ENCODE measurements at places on chromosomes 11 and 22. TPM values are rescaled to one million over a fixed set of nuclear protein-coding genes. Genes with fewer than 3 reads are reported as not detected.

ACRV1 gene
- total RNA-seq = 0.73 TPM

DNA sequence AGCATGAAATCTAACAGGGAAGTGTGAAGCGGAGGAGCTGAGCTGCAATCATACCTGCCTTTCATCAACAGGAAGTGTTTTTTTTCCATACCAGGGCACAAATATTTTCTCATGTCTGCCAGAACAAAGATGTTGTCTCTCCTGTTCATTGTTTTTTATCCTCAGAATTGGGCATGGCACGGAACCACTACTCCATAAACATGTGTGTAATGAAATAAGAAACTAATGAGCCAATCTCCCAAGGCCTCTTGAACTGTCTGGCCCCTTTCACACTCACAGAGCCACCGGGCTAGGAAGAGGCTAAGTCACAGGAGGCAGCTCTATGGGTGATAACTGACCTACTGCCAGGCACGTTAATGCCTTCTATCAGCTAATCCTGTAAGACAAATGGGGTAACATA, 124.4 kb downstream of the ETS1 start:
- no peak for DNase-seq

SCUBE1 gene
- 12.1 TPM for total RNA-seq

GRCh38 chr11:235180-235579, 962 bp downstream of the SIRT3 start:
- no peak for DNase-seq

TIGD3 gene
- total RNA-seq = 3.3 TPM

GRCh38 chr11:45692808-45693453, 27.5 kb upstream of the CHST1 start:
- no peak for DNase-seq

DNA sequence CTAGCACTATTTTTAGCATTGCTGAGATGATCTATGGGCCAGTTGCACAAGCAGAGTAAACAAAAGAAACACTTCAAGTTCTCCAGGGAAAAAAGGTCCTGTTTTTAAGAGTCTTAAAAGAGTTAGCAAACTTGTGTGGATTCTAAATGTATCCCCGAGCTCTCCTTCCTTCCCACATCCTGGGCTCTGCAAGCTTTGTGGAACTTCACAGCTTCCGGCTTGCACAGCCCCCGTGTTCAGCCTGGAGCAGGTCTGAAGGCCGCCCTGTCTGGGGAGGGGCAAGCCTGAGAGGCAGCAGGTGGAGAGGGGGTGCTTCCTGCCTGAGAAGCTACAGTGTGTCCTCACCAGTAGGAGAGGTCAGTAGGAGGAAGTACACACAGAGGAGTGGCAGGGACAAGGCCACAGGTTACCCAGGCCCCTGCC, 35.1 kb upstream of the SUSD2 start:
- DNase-seq = no peak

- DNase-seq = no peak
Observed at GRCh38 chr11:104130161-104130560, 33.8 kb downstream of the PDGFD start.

MOV10L1 gene
- total RNA-seq = not detected

DNA sequence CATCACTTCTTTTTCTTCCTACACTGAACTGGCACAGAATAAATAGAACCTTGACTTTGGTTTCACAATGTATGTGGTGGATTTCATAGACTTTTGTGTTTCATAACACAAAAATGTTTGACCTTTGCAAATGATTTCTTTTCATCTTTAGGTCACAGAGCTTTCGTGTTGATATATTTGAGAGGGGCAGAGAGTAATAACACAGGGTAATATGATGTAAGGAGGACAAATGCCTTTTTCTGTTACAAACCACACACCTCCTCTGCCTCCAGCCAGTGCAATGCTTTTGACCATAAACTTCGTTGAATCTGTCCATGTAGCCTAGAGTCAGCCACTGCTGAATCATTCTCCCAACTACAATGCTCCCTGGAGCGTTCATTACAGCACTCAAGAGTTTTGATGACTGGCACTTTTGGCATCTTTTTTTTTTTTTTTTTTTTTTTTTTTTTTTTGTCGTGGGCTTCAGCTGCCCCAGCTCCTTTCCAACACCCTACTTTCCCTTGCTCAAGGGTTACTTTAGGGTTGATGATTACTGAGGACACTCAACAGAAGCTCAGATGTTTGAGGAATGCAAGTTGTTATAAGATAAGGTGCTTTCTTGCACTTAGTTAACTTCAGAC, 11.4 kb upstream of the CAT start:
- DNase-seq = no peak

- no peak for DNase-seq
Observed at GRCh38 chr11:26621132-26621531, 49.1 kb upstream of the MUC15 start.

ELFN2 gene
- 0.09 TPM for total RNA-seq

DNA sequence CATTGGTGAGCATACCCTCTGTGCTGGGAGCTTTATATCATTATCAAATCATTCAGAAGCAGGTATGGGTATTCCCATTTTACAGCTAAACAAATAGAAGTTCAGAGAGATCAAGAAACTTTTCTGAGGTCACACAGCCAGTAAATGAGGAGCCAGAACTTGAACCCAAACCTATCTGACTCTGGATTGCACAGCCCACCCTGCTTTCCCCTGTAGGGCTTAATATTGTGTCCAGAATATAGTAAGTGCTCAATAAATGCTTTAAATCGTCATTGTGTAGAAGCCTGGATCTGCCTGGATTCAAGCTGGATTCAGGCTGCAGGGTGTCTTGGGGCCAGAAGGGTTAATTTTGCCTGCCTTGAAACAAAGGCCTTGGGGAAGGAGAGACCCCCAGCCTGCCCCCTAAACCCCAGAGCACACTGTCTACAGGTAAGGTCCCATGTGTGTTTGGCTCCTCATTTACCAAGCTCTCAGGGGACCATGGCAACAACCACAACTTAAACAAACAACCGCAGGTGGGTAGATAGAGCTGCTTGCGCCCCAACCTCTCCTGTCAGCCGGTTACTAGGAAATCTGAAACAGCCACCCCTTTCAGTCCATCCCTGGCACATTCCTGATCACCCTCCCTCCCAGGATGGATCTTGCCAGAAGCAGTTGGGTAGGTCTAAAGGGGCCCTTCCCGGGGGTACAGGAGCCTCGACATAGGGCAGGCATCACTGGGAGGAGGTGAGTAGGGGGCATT, 3.0 kb upstream of the SEC14L3 start:
- DNase-seq = no peak

GRCh38 chr11:92410526-92410925, 185.9 kb downstream of the FAT3 start:
- no peak for DNase-seq

DNA sequence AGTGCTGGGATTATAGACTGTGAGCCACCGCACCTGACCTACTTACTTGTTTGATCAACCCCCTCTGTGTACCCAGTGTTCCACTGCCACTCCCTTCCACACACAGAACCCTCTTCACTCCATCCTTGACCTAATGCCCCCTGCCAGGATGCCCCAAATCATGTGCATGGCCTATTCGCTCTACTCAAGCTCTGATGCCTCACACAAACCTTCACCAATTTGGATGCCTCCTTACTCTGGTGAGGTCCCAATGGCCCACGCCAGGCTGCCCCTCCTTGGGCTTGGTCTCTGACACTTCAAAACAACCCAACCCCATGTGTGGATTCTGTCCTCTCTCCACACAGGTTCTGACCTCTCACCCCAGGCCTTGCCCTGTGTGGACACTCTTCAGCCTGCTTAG, 9.4 kb upstream of the PSMC3 start:
- no peak for DNase-seq

- DNase-seq = no peak
Observed at GRCh38 chr11:134541355-134541754, 129.3 kb upstream of the B3GAT1 start.

DNA sequence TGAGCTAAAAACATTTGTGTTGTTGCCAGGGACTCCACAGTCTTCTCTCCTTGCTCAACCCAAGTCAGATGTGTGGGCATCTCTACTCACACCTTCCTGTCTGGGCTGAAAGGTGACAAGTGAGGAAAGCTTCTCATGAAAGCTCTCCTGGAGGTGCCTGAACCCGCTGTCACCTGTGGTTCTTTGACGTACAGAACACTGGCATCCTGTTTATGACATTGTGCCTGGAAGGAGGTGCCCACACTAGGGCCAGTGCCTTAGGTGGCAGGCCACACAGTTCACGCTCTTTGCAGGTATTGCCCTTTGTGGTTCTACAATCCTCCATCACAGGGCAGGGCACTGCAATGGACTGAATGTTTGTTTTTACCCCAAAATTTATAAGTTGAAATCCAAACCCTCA, 108.5 kb downstream of the CD44 start:
- no peak for DNase-seq

DNA sequence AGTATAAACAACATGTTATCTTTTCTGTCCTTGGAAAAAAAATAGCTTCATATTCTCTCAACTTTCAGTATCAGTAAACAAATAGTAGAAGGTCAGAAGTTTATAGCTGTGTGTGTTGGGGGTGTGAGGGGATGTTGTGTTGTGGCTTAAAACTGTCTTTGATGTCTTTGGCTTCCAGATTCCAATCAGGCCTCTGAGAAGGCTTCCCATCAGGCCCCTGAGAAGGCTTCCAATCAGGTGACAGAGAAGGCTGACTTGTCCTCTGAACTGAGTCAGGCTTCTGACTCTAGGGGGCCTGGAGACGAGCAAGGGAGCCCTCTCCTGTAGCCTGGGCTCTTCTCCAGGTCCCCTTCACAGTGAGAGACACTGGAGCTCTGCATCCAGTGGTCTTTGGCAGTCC, 9.3 kb downstream of the MTFP1 start:
- no peak for DNase-seq

DNA sequence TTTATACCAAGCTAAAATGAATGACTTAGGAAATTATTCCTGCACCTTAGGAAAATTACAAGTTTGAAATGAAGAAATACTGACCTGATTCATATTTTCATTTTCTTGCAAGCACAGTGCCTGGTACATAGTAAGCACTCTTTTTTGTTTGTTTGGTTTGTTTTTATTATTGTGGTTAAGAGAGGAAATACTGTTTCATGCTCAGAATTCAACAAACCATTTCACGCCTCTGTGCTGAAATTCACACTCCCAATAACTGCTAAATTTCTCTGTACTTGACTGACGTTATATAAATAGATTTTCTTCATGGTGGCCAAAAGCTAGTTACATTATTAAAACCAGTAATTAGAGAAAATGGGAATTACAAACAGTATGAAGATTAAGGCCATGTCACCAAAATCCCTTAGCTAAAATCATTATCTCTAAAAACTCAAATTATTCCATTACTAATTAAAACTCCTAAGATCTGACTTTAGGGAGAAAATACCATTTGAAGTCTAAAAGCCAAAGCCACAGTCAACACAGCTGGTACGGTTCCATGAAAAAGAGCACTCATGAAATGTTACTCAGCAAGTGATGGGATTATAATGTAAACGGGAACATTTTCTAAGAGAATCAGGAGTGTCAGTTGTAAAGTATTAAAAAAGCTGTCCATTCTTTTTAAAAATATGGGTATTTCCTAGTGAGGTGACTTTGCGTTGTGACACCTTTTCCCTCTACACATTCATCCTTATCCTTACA, 77.8 kb upstream of the DDI1 start:
- DNase-seq = no peak

CHADL gene
- 0.61 TPM for total RNA-seq

- DNase-seq = no peak
Observed at GRCh38 chr11:70378506-70379134, 19.7 kb upstream of the CTTN start.

BAIAP2L2 gene
- total RNA-seq = 0.52 TPM

- no peak for DNase-seq
Observed at GRCh38 chr11:13355191-13355590, 77.6 kb downstream of the BMAL1 start.

RAB38 gene
- 4.7 TPM for total RNA-seq

SCGB1D2 gene
- not detected for total RNA-seq

GRCh38 chr11:126282736-126283591, at the start of gene TIRAP:
TIRAP (plus strand) TSS chr11:126283093; CDS start chr11:126290895, 7,802 bp downstream.
- DNase-seq = peak; percentile 43

CSNK2A3 gene
- 0.82 TPM for total RNA-seq

DNA sequence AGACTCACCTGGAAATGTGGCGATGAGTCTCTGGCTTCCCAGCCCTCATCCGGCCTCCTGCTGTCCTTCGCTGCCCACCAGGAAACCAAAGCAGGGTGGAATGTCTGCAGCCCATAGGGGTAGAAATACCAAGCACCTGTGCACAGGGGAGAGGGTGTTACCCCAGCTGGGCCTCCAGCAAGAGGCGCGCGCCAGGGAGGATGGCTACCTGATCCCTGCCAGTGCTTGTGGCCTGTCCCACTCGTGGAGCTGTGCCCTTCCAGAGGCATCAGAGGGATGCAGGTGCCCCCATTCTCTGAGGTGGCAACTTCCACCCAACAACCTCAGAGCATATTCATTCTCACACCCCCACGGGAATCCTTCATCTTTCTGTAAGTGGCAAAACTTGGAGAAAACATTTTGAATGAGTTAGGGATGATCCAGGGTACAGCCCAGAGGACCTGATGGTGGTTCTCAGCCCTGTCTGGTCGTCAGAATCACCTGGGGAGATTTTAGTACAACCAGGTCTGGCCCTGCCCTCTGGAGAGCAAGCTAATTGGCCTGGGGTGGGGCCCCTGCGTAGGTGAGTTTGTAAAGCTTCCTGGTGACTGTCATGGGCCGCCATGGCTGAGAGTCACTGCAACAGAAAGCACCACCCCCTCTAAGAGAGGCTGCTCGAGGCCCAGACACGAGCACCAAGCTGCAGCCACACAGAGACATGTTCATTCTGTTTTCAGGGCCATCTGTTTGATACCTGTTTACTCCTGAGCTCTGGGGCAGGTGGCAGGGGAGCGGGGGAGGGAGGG, 9.9 kb downstream of the SUN2 start:
- no peak for DNase-seq

CENPM gene
- total RNA-seq = 47.3 TPM

DNA sequence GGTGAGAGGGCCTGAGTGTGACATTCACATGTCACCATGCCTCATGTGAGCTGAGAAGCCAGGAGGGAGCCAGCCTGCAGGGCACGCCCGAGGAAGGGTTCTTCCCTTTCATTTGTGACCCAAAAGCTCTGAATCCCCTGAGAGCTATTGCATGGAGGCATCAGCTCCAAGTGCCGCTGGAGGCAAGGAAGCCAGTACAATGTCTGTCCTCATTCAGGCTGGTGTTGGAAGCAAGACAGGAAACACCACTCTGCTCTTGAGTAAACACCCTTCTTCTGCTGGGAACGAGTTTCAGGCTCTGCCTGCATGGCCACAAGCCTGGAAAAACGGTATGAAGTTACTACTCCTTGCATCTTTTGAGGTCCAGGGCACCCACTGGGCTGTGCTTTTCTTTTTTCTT, 83.8 kb upstream of the LARGE1 start:
- no peak for DNase-seq

TNNT3 gene
- not detected for total RNA-seq

VSIG10L2 gene
- not detected for total RNA-seq

CRY2 gene
- 19.0 TPM for total RNA-seq
